ENCODE measurements at places on chromosomes 1 and 21.

- DNase-seq: no peak
Observed at GRCh38 chr1:158126425-158126824, 54.3 kb upstream of the CD1D start.

DNA sequence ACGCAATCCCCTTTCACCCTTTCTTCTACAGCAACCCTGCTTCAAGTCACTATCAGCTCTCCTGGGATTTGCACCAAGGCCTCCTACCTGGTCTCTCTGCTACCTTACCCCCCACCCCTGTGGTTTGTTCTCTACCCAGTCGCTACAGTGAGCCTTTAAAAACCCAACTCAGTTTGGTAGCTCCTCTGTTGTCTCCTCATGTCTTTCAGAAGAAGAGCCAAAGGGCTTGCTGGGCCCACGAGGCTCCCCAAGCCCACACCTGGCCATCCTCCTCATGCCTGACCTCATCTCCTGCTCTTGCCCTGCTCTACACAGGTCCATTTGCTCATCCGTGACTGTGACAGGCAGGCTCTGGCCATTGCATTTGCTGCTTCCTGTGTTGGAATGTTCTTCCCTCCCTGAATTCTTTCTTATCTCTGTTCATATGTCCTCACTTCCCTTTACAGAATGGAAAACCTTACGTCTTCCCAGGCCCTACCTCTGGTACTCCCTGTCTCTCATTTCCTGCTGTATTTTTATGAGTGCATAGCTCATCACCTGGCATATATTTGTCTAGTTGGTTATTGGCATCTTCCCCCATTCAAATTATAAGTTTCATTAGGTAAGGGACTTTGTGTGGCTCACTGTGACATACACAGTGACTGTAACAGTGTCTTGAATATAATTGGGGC lies 3.3 kb downstream of the RGS16 start:
- DNase-seq: no peak

DNA sequence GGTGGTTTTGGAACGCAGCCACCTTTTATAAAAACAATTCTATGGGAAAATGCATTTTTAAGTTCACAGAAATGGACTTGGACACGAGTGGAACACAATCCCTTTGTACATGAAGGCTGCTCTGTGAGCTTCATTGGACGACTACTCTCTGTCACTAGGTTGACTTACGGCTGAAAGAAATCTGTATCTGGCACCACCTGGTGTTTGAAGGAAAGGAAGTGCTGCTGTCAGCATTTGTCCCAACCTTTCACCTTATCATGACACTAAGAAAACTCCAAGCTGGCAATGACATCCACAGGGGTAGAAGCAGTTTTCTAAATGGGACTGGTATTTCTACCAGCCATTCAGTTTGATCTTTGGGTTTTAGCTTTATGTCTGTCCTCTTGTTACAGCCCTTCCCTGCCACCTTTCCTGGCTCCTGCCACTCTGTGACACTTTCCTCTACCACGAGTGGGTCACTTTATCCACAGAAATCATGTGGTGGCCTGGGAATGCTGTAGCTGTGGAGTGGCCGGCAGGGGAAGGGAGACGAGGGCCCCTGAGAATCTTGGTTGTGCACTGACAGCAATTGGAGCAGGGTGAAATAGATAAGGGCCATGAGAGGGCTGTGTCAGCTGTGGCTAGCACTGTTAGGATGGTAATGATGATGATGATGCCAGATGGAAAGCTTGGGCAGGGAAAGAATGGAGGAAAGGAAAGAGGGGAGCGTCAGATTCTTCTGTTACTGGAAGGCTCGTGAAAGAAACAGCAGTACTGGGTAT lies 85.2 kb downstream of the TBX19 start:
- DNase-seq: no peak

GRCh38 chr1:152118915-152119314 lies 3.7 kb upstream of the TCHH start:
- DNase-seq: no peak

DNA sequence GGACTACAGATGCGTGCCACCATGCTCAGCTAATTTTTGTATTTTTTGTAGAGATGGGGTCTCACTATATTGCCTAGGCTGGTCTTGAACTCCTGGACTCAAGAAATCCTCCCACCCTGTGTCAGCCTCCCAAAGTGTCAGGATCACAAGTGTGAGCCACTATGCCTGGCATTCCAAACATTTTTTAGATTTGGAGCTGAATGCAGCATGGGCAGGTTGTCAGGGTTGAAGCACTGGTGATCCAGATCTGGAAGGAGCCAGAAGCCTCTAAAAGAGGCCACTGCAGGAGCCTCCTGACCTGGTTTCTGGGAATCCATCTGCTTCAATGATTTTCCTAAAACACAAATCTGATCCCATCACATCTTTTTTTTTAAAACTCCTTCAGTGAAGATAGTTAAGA lies 1.8 kb upstream of the CTPS1 start:
- no peak for DNase-seq

DNA sequence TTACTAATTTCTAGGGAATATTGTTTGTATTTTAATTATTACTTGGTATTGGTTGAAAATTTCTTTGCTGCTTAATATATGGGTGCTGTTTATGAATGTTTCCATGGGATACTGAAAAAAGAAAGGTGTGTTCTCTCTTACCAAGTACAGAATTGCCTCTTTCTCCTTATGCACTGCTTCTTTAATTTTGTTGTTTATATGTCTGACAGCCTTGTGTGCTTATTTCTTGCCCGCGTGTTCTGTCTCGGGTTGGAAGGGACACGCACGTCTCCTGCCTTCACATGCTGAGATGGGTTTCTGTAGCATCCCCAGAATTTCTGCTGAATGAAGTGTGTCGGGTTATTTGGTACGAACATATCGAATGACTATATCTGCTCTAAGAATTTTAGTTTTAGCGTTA lies 51.1 kb downstream of the AGPAT3 start:
- no peak for DNase-seq

- DNase-seq: no peak
Observed at GRCh38 chr1:36763771-36764170, 270.5 kb downstream of the GRIK3 start.

DNA sequence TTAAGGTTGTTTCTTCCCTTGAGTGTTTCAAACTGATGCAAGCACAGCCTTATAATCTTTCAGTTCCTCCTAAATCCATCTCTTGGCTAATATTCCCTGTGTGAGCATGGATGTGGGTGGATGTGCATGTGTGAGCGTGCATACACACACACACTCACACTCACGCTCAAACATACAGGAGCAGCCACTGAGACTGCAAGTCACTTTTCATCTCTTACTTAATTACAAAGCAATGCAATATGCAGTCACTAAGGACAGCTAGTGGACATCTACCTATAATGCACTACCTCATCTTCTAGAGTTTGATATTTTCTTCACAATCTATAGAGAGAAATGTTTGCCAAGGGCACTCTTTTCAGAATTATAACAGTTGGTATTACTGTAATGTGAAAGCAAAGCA lies 1.4 kb downstream of the ESRRG start:
- no peak for DNase-seq

DNA sequence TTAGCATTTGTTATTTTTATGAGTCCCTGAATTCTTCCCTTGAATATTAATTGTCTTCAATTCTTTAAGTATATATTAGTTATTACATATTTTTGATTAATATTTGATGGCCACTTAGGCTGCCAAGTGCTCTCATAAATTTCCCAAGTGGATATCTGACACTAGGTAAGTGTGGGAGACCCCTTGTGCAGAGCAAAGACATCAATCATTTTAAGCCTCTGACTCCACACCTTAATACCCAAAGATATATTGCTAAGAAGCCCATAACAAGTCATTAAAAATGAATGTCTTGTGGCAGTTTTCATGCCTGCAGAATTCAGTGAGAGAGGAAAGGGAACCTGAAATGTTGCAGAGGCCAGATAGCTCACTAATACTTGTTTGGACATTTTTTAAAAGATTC lies 58.4 kb upstream of the PROX1 start:
- DNase-seq: no peak

- DNase-seq: no peak
Observed at GRCh38 chr1:11765661-11766428, 3.9 kb downstream of the C1orf167 start.

- no peak for DNase-seq
Observed at GRCh38 chr1:5253036-5253435, 598.6 kb downstream of the AJAP1 start.

GRCh38 chr1:193476748-193477147 lies 290.3 kb upstream of the B3GALT2 start:
- no peak for DNase-seq

GRCh38 chr1:66681686-66682085 lies 70.6 kb upstream of the DYNLT5 start:
- DNase-seq: no peak

DNA sequence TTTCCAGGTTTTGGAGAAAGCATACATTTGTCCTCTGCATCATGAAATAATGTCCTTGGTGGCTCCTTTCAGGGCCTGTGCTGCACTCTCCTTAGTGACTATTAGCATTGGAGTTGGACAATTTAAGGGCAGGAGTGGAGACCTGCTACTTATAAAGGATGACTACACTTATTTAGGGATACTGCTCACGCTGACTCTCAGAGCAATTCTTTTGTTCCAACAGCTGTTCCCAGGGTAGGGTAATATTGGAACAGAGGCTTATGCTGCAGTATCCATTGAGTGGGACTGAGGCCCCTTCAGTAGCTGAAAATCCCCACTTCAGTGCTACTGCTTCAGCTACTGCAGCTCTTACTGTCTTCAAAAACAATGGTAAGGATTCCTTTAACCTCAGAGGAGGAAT lies 84.6 kb downstream of the GPR88 start:
- no peak for DNase-seq

DNA sequence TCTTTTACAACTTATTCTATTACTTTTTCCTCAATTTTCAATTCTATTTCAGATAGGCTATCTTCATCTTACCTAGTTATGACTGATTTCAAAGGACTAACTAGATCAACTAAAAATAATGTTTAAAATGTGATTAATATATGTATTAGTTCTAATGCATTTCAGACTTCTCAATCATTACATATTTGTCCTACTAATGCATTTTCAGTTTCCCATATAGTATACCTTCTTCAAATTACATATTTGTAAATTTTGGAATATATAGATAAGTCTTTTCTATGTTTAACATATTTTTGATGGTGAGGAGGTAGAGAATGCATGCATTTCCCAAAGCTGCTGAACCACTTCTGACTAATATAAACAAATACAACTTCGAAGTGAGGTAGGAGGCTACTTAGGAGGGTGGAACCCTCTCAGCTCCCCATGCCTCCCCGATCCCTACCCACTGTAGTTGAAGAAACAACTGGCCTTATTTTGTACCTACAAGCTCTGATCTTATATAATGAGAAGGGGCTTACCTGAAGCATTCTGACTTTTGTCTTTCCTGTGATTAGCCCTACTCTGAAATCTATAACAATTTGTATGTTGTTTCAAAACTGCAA lies 1.7 kb downstream of the TRMT1L start:
- no peak for DNase-seq

DNA sequence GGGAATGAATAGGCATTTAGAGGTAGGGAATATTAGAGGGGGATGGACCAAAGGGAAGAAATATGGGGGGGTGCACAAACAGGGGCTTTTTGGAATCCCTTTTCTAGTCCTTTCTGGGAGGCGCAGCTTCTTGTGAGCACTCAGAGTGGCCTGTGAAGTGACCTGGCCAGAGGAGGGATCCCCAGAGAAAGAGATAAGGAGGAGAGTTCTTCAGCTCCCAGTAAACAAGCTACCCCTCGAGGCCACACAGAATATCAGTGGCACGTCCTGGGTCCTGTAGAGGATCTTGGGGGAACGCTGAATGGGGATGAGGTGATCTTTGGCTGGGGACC lies 19.4 kb downstream of the VANGL2 start:
- no peak for DNase-seq

DNA sequence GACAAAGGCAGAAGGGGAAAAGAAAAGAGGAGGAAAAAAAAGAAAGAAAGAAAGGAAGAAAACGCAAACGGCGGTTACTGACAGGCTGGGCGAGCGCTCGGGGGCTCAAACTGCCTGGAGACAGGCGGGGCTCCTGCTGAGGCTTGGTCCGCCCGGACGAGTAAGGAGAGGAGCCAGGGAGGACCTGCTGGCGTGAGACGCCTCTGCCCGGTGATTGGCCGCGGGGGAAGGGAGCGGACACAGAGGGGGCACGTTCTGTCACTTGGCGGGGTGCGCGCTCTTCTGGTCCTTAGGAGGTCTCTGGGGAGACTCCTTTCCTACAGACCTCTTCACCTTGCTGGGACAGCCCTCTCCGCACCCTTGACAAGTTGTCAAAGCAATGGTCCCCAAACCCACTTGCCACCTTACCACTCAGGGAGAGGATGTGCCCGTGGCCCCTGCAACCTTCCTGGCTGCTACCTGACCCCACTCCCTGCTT lies 791 bp upstream of the PIK3R3 start:
- peak; percentile 83 for DNase-seq

DNA sequence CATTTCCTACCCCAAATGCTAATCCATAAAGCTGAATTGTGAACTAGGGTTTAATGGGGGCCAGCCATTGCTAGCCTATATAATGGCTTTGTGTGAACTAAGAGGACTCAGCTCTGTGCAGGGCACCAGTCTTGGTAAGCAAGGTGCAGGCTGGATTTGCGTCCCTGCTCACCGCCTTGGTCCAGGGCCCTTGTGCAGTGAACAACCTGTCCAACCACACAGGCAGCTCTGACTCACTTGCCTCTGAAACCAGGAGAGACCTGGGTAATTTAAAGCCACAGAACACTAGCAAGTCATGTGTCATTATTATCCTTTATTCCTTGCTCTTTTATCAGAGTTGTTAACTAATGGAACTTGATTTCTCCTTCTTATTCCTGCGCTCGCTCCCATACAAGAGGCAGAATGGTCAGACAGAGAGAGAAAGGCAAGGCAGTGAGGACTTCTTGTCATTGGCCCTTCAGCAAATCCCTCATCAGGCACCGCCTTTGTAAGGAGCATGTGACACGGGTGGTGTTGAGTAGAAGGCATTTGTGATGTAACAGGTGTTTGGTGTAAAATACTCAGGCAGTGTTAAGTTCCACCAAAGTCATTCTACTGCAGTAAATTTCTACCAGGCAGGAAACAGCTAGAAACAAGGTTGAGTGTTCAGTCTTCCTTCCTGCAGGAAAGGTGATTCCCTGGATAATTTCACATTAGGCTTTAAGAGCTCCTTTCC lies 67.3 kb upstream of the OLIG2 start:
- DNase-seq: no peak

GRCh38 chr1:178160736-178161475 lies 67.0 kb downstream of the RASAL2 start:
- DNase-seq: no peak

- DNase-seq: no peak
Observed at GRCh38 chr1:182731852-182732575, 47.6 kb upstream of the RGS8 start.

- no peak for DNase-seq
Observed at GRCh38 chr1:26932531-26932930, 11.0 kb downstream of the NUDC start.

GRCh38 chr21:16315223-16315622 lies 585.4 kb downstream of the USP25 start:
- DNase-seq: no peak

DNA sequence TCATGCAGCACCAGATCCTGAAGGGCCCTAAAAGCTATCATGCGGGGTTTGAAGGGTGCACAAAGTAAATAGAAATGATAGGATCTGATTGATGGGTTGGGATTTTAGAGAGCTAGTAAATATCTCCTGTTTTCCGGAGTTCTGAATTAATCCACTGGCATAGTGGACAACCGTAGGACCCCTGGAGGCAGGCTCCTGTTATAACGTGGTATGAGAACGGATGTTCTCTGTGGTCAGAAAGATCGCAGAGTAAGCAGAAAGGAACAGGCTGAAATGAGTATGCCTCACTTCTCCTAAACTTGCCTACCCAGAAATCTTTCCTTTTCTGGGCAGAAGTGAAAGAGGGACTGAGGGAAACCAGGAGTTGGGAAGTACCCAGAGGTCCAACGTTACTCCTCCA lies 470.8 kb downstream of the AJAP1 start:
- DNase-seq: no peak

- no peak for DNase-seq
Observed at GRCh38 chr1:16971341-16972188, 8.9 kb downstream of the MFAP2 start.
